ENCODE measurements at places on chromosomes 16 and 17.
A peak's percentile ranks its signal among the peaks of the same experiment; 100 is the strongest.

GRCh38 chr16:30353438-30354129 is 1.5 kb downstream of the CD2BP2 start:
- no peak for DNase-seq

DNA sequence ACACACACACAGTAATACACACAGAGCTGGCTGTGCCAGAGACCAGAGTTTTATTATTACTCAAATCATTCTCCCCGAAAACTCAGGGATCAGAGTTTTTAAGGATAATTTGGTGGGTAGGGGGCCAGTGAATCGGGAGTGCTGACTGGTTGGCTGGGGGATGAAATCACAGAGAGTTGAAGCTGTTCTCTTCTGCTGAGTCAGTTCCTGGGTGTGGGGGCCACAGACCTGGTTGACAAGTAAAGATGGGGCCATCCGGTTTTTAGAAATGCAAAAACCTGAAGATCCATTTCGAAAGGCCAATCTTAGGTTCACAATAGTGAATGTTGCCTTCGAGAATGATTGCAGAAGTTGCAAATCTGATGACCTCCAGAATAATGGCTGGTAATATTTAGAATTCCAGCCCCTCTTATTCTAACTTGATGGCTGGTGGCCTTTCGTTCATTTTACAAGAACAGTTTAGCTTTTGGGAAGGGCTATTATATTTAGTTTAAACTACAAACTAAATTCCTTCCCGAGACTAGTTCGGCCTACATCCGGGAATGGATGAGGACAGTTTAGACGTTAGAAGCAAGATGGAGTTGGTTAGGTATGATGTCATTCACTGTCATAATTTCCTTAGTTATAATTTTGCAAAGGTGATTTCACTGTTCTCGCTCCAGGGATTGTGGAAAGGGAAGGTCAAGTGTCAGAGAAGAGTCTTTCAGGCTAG is 123.2 kb downstream of the KCNJ18 start:
- no peak for DNase-seq

DNA sequence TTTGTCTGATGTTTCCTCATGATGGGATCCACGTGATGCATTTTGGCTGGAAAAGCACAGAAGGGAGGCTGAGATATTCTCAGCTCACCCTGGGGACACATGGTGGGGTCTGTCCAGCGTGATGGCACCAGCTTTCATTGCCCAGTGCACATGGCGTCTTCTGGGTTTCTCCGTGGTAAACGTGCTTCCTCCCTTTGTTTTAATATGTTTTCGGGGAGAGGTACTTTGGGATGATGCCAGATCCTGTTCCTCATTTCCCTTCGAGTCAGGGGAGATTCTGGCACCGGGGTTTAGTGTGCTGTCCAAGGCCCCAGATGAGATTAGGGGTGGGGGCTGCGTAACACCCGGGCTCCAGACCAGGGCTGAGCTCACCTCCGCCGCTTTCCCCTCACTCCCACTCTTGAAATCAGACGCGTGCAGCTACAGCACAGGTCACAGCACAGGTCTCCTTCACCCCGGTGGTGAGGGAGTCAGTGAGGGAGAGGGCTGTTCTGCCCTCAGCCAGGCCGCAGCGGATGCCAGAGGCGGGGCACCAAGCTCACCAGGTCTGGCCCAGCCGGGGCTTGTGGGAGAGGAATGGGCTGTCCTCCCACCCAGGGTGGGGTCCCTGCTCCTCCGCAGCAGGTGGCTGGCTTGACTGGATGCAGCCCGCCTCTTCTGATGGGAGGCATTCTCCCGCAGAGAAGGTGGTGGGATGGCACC is 33.9 kb downstream of the COX4I1 start:
- no peak for DNase-seq

DNA sequence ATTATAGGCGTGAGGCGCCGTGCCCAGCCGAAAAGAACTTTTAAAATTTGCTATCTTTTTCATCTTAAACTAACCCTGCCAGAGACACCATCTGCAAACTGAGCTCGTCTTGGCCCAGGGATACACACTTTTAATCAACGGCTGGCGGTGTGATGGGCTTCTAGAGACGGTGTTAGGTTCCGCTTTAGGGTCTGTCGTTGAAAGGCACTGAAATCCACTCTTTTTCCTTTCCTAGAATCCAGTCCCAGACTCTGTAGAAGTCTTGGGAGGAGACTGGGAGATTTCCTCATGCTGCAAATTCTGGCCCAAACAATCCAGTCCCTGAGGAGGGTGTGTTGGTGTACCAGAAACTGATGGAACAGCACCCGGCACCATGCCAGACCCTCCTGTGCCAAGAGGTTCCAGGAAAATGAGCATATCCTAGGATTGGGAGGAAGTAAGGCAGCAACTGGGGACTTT is 52.0 kb upstream of the TEX2 start:
- DNase-seq: peak; percentile 37

DNA sequence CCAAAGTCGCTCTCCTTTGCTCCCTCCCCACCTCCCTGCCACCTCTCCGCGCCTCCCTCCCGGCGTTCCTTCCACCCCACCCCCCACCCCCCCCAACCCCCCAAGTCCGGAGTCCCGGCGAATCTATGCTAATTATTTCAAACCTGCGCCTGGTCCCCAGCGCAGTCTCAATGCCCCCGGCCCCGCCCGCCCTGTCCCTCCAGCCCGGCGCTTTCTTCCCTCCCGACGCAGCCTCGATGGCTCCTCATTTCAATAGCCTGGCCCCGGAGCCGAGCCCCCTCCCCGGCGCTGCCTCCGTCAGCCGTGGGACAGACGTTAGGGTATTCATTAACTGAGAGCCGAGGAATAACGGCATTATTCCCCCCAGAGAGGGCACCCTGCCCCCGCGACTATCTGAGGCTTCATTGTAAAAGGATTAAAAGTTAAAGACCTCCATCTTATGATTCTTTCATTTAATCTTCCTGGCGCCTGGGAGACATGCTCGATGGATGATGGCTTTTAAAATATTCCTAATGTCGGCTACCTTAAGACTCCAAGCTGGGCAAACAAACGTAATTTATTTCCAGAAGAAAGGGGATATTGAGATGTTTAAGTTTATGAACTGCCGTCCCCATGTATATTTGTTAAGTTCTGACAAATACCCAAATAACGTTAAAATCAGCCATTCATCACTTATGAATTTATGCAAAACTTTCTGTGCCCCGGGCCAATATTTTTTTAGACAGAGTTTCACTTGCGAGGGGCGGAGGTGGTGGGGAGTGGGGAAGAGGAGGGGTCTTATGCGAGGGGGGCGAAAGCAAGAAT is 3.4 kb downstream of the NOG start:
- no peak for DNase-seq

DNA sequence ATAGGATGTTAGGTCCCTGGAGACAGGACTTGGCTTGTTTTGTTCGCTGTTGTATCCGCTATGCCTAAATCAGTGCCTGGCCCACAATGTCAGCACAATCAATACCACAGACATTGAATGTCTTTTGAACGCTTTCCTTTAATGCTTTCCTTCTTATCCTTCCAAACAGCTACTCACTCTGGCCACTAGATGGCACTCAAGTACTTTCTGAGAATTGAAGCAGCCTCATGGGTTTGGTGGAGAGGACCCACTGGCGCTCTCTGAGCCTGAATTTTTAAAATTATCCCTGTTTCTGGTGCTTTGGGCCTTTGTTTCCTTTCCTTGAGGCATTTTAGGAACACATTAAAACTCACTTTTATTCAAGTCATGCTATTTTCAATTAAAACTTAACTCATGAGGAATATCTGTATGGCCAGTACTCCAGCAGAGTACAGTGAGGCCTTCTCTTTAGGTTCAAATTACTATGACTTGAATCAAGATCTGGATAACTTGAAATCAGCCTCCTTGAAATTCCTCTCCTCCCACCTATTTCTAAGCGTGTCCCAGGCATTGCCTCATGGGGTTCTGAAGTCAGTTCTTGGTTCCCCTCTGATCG is 3.2 kb upstream of the NLRP1 start:
- peak; percentile 82 for DNase-seq

DNA sequence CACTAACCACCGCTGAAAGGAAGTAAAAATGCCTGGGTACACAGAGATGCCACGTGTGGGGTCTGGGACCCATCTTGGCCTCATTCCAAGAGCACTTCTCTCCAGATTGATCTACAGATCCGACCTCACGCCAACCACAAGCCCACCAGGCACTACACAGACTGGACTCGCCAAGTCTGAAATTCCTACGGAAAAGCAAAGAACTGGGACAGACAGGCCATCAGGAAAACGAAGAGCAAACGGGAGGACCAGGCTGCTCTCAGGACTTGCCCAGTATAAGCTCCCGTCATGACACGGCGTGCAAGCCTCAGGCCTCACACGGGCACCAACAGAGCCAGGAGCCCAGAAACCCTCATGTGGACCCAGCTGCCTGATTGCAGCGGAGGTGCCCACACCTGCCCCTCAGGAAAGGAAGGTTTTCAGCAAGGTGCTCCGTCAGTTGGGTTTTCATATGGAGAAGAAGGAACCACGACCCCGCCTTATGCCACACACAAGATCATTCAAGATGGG is 20.1 kb upstream of the C16orf95 start:
- no peak for DNase-seq

- no peak for DNase-seq
Measured at GRCh38 chr16:77169650-77170236, 21.2 kb upstream of the MON1B start.

DNA sequence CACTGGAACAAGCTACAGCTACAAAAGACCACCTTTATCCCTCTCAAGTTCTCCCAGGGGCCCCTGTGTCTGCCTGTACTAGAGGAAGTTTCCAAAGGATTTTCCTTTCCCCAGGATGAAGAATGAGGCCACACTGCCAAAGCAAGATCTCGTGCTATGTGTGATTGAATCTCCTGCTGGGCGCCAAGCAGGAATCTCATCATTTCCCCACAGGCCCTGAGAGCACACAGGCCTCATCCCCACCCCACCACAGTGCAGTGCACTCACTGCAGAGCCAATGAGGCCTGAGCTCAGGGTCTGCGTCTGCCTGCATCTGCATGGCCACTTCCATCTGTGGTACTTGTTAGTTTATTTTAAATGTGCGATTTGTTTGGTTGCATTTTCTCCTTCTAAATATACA is 387.4 kb upstream of the ASIC2 start:
- no peak for DNase-seq

DNA sequence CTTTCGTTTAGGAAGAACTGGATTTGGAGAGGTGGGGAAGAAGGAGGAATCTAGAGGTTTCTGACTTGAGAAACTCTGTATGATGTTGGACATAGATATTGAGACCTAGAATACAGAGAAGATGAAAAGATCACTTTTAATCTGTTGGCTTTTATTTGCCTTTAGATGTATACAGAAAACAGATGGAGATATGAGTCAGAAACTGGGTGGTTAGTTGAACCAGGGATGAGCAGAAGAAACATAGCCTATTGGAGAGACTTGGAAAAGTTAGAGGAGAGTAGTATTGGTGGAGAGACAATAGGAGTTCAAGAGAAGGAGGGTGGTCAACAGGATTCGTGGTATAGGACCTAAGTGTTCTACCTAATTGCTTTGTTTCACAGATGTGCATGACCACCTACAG is 5.1 kb downstream of the PHAF1 start:
- no peak for DNase-seq

DNA sequence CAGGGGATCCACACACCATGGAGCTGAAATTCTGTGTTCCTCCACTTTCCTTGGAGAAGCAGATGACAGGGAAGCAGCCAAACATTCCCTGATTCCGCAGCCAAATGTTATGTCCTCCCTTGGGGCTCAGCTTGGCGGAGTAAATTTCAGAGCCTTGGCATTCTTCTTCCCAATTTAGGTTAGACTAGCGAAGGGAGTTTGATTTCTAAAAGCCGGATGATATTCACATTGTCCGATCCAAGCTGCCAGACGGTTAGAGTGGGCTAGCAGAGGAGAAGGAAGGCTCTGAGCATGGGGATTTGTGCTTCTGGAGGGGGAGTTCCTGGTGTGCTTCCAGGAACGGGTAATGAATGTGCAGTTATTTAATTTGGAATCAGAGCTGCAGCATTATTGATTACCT is 380.4 kb upstream of the EEF2KMT start:
- no peak for DNase-seq
